ENCODE measurements at places on chromosomes 3 and 15.

DNA sequence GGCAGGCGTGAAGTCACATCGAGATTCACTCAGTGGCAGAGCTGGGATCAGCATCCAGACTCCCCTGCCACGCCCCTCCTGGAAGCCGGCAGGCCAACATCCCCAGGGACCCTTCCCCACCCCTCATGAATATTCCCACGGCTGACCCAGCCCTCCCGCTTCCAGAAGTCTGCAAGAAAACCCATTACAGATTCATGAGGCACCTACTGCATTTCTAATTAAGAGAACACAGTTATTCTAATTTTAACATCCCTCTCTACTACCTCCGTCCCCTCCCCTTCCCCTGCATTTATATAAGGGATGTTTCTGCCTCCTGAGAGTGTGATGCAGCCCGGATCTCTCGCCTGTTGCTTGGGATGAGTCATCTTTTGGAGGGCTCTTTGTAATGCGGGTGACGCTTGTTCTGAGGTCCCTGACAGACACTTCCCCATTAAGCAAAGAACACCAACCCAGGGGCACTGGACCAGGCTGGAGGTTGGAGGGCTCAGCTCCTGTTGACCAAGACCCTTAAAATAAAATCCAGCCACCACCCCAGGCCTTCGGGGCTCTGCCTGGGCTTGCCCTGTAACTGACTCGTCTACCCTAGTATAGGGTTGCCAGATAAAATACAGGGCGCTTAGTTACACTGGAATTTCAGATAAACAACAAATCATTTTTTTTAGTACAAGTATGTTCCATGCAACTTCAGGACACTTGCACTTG is 118.7 kb downstream of the NUP210 start:
- no peak for DNase-seq

DNA sequence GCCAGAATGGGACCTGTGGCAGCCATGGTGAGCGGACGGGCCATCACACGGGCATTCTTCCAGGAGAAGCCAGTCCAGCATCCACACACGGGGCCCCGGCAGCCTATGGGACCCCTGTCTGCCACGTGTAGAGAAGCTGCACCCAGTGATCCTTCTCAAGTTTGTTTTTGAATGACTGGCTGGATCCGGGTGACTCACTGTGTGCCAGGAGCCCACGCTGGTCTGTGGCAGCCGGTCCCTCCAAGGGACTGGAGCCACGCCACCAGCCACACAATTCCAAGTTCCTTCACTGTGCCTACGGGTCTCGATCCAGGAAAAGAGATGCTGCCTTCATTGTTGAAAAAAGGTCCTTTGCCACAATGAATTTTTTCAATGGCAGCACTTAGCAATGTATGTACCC is 58.1 kb downstream of the ATP10A start:
- DNase-seq: no peak

GRCh38 chr3:50383750-50384149 is 24.4 kb upstream of the TMEM115 start:
- DNase-seq: no peak

DNA sequence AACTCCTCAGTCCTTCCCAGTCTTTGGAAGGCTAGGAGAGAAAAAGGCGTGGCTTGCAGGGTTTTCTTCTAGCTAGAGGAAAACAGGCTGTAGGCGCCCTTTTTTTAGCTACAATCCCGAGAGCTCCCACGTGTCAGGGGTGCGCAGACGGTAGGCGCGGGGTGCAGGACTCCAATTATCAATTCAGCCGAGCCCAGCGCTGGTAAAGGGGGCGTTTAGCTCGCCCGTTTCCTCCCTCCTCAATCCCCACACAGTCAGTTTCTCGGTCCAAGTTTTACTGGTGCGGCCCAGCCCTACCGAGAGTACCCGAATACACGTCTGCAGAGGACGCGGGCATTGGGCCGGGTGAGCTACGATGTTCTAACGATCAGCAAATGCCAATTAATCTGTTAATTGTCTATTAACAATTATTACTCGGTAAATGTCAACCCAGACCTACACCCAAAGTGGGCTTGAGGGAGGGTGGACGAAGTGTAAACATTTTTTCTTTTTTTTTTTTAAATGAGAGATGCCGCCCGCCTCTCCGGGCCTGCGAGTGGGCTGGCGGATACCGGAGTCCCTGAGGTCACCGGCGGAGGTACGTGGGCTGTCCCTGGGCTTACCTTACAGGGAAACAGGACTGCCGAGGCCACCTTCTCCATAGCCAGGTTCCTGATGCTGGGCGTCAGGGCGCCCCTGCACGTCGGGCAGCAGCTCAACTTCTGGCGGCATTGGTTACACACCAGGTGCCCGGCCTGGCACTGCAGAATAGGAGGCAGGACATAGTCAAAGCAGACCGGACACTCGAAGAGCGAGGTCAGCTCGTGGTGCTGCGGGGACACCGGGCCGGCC is 923 bp downstream of the SIAH2 start:
- DNase-seq: no peak

- DNase-seq: no peak
These were observed 106.3 kb downstream of the ZBTB20 start for GRCh38 chr3:115040673-115041286.

DNA sequence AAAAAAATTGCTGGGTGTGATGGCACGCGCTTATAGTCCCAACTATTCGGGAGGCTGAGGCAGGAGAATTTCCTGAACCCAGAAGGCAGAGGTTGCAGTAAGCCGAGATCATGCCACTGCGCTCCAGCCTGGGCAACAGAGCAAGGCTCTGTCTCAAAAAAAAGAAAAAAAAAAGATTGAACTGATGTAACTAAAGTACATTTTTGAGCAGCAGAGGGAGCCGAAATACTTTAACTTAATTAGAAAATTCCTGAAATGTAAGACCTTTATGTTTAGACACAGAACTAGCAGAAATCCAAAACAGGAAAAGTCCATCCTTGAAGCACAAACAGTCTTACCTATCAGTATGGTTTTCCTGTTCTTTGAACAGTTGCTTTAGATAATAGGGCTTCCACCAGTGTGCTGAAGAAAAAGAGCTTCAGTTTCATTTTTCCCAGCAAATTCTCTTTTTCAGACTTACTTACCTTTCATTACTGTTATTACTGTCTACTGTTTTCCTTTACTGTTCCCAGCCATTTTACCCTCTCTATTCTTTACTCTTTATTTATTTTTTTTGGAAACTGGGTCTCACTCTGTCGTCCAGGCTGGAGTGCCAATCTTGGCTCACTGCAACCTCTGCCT is 33.4 kb upstream of the ZNF609 start:
- DNase-seq: no peak

DNA sequence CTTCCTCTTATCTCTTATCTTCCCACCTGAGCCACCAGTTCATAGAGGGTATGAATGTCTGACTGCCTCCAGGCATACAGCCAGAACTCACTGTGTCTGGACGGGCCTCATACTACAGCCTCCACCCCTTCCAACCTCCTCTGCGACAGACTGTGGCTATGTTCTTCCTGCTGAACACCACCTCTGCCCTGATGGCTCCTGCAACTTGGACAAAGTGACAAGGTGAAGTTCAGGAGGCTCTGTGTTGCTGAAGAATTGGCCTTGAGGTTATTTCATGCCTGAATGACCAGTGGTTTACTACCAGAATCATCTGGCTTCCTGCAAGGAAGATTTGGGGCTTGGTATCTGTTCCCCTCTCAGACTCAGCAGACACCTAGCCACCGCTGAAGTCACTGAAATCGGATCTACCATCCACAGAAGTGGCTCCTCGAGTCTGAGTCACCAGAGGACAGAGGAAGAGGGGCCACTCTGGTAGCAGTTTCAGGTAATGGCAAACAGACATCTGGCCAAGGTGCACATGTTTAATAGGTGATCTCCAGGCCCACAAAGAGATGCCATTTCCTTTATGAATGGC is 14.2 kb upstream of the ULK3 start:
- DNase-seq: no peak

- DNase-seq: no peak
These were observed 18.4 kb downstream of the SENP5 start for GRCh38 chr3:196886144-196886543.

DNA sequence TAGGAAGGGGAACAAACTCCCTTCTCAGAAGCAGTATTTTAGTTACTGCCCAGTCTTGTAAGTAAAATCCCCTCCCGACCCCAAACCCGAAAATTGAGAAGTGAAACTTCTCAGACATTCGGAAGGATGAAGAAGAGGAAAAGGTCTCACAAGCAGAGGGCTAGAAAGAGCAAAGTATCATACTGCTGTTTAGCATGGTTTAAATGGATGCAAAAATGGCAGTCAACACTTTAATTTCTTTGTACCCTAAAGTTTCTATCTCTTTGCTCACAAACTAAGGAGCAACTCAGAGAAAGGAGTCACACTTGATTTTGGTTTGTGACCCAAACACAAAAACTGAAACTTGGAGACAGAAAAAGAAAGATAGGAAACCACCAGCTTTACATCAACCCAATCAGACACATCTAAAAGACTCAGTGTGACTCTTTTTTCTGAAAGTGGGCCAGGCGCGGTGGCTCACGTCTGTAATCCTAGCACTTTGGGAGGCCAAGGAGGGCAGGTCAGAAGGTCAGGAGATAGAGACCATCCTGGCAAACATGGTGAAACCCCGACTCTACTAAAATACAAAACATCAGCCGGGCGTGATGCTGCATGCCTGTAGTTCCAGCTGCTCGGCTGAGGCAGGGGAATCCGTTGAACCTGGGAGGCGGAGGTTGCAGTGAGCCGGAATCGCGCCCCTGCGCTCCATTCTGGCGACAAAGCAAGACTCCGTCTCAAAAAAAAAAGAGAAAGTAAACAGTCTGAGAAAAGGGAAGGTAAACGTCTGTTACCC is 63.2 kb upstream of the ATP11B start:
- DNase-seq: no peak

DNA sequence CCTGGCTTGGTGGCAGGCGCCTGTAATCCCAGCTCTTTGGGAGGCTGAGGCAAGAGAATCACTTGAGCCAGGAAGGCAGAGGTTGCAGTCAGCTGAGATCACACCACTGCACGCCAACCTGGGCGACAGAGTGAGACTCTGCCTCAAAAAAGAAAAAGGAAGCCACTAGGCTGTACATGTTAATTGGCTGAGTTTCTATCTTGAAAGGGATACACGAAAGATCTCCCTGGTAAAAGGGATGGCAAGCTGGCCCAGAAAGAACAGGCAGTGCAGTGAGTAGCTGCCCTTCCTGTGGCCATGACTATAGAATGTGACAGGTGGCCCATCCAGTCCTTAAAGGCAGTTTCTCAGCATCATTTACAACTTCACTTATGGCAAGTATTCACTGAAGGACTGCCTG is 12.3 kb downstream of the LRIG1 start:
- DNase-seq: no peak

- no peak for DNase-seq
These were observed 269.8 kb downstream of the RYR3 start for GRCh38 chr15:33580526-33580925.

DNA sequence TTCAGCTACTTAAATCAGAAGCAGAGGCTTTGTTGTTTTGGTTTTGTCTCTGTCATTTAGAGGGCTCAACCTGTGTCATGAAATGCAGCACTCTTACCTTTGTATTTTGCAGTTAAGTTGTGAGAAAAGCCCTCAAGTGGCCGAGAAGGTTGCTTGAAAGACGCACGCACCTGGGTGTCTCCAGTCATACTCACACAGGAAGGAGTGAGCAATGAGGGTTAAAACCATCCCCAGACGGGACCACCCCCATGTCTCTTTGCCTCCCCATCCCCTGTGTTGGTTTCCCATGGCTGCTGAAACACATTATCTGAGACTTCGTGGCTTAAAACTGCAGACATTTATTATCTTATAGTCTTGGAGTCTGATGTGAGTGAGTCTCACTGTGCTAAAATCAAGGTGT is 376.1 kb upstream of the CFAP20DC start:
- no peak for DNase-seq

DNA sequence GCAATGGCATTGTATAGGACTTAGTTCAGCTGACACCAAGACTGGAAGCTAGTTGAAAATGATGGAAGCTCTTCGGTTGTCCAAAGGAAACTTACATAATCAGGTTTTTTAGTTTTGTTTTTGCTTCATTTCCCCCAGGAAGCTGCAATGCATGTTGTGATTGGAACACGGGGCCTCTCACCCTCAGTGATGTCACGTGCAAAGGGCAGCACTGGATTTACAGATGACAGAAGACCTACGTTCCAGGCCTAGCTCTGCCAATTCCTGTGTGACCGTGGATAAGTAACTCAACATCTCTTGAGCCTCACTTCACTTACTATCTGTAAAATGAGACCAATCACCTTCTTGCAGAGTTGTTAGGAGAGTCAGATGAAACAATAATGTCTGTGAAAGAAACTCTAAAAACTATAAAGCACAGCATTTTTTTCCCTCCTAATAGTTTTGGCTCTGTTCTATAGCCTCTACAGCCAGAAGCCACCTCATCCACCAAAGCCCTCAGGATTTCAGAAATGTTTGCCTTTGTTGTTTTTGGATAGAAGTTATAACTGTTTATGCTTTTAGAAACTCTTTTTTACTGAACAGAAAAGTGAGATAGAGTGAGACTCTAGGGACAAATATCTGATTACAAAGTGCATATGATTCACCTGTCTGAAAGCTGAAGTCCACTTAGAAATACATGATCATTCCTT is 4.6 kb downstream of the RBSN start:
- DNase-seq: no peak

- no peak for DNase-seq
These were observed 380.5 kb upstream of the CFAP20DC start for GRCh38 chr3:59430341-59430740.

DNA sequence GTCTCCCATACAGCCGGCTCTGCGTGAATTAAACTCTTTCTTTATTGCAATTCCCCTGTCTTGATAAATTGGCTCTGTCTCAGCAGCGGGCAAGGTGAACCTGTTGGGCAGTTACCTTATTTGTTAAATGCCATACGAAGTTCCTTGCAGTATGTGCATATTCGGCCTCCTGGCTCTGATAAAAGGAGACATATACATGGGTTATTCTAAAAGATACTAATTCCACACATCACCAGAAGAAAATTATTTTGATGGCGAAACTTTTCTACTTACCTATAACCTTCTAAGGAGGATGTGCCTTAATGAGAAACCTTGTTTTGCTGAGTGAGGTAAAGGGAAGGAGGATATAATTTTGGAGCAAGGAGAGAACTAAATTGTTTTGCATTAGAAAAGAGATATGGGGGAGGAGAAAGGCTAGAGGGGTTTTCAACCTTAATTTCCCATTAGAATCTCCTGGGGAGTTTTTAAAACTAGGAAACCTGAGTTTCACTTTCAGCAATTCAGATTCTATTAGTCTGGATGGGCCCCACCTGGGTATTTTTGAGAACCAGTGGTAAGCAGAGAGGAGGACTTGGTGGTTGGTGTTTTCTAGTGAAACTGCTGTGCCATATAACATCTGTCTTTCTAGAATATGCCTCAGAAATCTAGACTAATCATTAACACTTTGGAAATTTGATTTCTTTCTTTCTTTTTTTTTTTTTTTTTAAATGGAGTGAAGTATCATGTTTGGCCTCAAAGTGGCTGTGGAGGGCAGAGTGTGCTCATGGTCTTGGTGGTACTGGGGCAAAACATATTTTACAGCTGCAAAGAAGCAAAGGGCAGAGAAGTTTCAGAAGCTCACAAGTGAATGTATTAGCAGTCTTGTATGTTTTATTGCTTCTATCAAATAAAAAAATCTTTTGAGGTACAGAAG is 23.0 kb downstream of the NANOGP8 start:
- DNase-seq: no peak
